ENCODE measurements at places on chromosomes 7 and 10. TPM values are rescaled to one million over a fixed set of nuclear protein-coding genes. Genes with fewer than 3 reads are reported as not detected.

The LRGUK gene
- total RNA-seq: 2.9 TPM

The NODAL gene
- not detected for total RNA-seq

The GJC3 gene
- not detected for total RNA-seq

The GIMAP2 gene
- 9.6 TPM for total RNA-seq

DNA sequence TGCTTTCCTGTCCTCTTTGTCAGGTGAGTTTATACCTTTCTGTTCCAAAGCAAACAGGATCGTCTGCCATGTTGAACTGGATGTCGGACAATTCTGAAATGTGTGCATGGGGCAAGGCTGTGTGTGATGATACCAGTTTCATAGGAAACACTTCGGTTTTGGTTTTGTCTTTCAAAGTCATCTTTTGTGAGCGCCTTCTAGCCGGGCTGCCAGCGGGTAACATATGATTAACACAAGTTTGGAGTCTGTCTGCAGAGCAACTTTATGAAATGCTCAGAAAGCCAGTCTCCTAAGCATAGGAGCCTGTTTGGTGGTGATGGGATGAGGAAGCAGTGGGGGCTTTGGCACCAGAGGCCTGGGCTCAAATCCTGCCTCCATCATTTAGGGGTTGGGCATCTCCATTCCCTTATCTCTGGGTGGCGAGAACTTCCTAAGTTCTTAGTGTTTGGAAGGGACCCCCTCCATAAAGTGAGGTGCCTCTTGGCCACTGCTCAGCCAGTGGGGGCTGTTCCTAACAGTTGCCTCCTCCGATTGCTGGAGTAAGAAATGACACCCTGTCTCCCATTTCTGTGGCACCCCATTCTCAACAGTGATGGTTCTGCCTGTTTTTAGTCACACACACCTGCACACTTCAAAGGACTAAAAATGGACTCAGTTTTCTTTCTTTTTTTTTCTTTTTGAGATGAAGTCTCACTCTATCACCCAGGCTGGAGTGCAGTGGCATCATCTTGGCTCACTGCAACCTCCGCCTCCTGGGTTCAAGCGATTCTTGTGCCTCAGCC is 36.8 kb downstream of the CUX1 start:
- no peaks in the 10 kb centered on the region for H3K27me3 ChIP-seq
- no peaks in the 10 kb centered on the region for H3K36me3 ChIP-seq
- no peak overlapping the region for H3K4me3 ChIP-seq
- DNase-seq: no peak
- H3K27ac ChIP-seq: no peak overlapping the region

- no peak for DNase-seq
- H3K4me3 ChIP-seq: no peak overlapping the region
Measured at GRCh38 chr7:83643739-83644138, 5.2 kb downstream of the SEMA3E start.

GRCh38 chr10:62390497-62391176 is 16.5 kb downstream of the ZNF365 start:
- no peak for DNase-seq
- H3K27me3 ChIP-seq: no peaks in the 10 kb centered on the region
- no peaks in the 10 kb centered on the region for H3K36me3 ChIP-seq
- H3K4me3 ChIP-seq: no peak overlapping the region

- H3K4me1 ChIP-seq: peaks cover 30% of the 10 kb centered on the region
- no peak for DNase-seq
- H3K36me3 ChIP-seq: no peaks in the 10 kb centered on the region
- no peak overlapping the region for H3K27ac ChIP-seq
- no peaks in the 10 kb centered on the region for H3K27me3 ChIP-seq
Measured at GRCh38 chr7:115008465-115009114, 86.7 kb downstream of the MDFIC start.

GRCh38 chr7:28729727-28730126 is 228.4 kb downstream of the TRIL start:
- H3K36me3 ChIP-seq: no peaks in the 10 kb centered on the region
- no peak overlapping the region for H3K4me3 ChIP-seq
- peaks cover 34% of the 10 kb centered on the region for H3K4me1 ChIP-seq
- no peak overlapping the region for H3K27ac ChIP-seq

DNA sequence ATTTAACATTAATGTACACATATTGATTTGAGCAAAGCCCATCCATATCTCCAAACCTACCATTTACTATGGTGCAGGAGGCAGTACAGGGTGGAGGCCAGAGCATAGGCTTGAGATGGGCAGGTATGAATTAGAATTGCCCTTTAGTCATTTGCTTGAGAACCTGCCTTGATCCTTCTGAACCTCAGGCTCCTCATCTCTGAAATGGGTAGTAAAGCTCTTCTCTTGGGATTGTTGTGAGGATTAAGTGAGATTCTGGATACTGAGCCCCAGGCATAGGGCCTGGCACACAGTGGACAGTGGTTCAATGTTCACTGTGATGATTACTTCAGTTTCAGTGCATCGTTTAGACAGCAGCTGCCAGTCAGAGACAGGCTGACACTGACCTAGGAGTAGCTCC is 5.0 kb upstream of the ATXN7L1 start:
- no peak overlapping the region for H3K27ac ChIP-seq
- no peak overlapping the region for H3K4me3 ChIP-seq
- H3K36me3 ChIP-seq: no peaks in the 10 kb centered on the region
- peaks cover 12% of the 10 kb centered on the region for H3K4me1 ChIP-seq
- no peak for DNase-seq
- no peaks in the 10 kb centered on the region for H3K27me3 ChIP-seq

GRCh38 chr7:43693687-43694398 is 35.5 kb downstream of the COA1 start:
- H3K4me1 ChIP-seq: peaks cover 4% of the 10 kb centered on the region
- H3K27me3 ChIP-seq: no peaks in the 10 kb centered on the region
- no peaks in the 10 kb centered on the region for H3K36me3 ChIP-seq
- no peak overlapping the region for H3K27ac ChIP-seq
